ENCODE measurements at places on chromosomes 7 and 10.

DNA sequence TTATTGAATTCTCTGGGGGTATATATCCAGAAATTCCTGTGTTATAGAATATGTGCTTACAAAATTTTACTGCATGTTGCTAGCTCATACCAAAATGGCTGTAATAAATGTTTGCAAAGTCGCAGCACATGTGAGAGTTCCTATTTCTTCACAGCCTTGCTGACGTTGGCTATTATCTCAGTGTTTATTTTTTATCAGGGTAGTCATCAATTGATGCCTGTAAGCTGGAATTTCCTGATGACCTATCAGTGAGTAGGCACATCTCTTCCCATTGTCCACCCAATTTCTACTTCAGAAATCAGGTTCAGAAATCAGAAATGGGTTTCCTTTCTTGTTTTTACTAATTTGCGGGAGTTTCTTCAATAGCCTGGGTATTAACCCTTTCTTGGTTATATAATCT is 268.1 kb upstream of the FZD8 start:
- no peak for DNase-seq

GRCh38 chr7:22569586-22570321 is 69.8 kb upstream of the STEAP1B start:
- DNase-seq: no peak

GRCh38 chr10:75230600-75231038 is 5.1 kb downstream of the COMTD1 start:
- DNase-seq: peak; percentile 91

DNA sequence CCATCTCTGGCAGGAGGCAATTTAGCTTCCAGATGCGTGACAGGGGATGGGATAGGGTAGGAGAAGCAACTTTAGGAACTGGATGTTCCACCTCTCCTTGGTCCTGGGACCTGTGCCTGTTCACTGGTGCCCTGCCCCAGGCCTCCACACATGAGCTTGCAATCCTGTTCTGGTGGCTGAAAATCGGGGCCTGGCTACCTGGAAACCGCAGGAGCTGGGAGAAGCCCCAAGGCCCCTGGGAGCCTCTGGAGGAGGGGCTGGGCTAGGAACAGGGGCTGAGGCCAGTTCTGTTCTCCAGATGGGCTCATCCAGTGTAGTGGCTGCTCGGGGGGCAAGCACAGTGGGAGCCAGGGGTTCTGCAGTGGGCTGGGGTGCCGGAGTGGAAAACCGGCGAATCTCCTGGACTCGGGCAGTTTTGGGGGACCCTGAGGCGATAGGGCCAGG is 5.3 kb upstream of the MYOZ1 start:
- DNase-seq: no peak

- no peak for DNase-seq
Observed at GRCh38 chr7:151934584-151934983, 21.7 kb upstream of the GALNTL5 start.

- no peak for DNase-seq
Observed at GRCh38 chr7:78852951-78853350, 600.5 kb downstream of the MAGI2 start.

DNA sequence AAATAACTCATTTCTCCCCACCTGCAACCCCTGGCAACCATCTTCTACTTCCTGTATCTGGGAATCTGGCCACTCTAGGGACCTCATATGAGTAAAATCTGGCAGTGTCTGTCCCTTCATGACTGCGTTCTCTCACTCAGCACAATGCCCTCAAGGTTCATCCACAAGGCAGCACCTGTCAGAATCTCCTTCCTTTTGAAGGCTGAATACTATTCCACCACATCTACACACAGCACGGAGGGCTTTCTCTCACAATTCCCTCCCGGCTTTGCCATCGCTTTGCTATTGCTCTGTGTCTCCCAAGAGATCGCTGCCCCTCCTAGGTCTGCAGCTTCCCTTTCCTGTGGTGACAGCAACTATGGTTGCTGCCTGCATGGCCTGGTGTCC is 174.7 kb upstream of the RHEB start:
- no peak for DNase-seq

DNA sequence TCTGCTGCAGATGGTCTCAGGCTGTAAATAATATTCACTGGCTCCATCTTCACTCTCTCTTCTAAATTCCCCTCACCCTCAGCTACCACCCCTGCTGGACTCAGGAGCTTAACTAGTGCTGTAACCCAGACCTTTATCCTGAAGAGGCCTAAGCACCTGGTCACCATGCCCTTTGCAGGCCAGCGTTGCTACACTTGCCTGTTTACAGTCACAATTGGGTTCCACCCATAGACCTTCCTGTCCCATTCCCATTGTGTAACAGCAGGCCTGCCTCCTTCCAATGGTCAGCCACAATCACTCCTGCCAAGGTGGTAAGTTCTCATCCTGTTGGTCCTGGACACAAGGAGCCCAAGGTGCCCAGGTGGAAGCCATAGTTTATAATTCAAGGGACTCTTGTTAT is 85.9 kb upstream of the IFRD1 start:
- no peak for DNase-seq
